ENCODE measurements at places on chromosomes 12 and 14.

DNA sequence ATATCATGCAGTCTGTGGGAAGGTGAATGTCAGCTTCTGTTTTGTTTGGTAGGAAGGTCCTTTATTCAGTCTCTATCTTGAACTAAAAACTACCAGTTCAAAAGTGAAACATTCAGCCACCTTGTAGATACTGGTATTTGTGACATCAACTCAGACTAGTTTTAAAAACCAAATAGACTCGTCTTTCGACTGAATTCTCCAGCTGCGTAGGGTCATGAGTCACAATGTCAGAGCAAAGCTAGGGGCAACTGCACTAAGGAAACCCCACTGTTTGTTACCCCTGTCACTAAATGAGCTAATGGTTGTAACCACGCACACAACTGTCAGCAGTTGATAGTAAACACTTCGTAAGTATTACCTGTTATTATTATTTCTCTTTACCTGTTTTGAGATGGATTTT lies 144.6 kb downstream of the PRIMA1 start:
- no peak for DNase-seq

DNA sequence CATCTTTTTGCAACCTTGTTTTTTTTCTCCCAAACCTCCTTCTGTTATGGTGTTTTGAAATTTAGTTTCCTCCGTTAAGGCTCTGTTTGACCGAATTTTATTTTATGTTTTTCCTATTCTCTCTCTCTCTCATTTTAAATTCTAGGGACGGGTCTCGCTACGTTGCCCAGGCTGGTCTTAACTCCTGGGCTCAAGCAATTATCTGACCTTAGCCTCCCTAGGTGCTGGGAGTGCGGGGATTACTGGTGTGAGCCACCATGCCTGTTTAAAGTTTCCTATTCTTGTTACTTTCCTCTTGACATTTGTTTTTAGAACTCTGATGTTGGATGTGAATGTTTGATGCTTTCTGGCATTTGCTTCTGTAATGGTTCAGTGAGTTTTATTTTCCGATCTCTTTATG lies 1.0 kb downstream of the ZC3H14 start:
- no peak for DNase-seq

GRCh38 chr14:30132196-30132595 lies 204.5 kb upstream of the PRKD1 start:
- DNase-seq = no peak

GRCh38 chr12:76633415-76633814 lies 73.8 kb upstream of the OSBPL8 start:
- DNase-seq = no peak

DNA sequence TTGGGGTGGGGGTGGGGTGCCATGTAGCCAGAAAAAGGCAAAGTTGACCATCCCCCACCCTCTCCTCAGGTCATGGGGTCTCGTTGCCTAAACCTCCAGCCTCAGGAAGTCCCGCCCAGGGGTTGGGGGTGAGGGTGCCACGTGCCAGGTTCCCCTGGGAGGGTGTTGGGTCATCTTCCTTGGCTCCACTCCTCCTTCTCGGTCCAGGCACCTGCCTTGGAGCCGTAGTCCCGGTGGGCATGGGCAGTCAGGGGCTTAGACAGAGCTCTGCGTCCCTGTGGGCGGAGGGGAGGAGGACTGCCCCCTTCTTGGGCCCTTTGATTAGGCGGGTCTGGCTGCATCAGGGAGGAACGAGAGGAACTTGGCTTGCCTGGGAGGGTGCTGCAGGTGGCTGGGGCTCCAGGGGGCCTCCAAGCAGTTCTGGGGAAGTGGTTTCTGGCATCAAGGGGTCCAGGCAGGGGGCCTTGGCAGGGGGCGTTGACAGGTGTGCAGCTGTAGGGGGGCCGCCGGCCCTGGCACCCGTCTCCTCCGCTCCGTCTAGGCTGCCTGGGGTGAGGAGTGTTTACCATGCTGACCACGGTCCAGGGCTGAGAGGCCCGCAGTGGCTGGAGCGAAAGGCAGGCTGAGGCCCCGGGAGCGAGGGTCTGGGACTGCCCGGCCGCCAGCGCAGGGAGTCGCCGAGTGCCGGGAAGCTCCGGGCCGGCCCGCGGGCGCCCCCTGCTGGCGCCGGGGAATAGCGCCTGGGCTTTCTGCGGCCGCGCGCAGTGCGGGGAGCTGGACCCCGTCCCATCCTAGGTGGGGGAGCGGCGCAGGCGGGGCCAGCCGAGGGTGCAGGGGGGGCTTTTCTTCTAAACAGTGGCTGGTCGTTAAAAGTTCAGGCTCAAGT lies 7.9 kb downstream of the SETD1B start:
- peak; percentile 76 for DNase-seq

DNA sequence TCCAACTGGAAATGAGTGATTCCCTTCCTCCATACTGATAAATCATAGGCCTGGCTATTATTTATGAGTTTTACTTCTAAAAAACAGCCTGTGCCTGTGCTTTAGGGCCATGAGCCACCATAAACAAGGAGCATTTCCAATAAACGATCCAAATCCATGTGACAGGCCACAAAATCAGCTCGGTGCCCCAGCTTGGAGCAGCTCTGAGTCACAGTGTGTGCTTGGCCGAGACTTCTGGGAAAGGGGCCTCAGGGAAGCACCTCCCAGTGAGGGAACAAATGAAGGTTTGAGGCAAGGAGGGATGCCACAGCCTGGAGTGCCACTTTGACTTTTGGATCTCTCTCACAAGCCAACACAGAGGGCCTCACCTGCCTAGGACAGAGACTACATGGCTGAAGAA lies 190.4 kb downstream of the NTF3 start:
- no peak for DNase-seq

DNA sequence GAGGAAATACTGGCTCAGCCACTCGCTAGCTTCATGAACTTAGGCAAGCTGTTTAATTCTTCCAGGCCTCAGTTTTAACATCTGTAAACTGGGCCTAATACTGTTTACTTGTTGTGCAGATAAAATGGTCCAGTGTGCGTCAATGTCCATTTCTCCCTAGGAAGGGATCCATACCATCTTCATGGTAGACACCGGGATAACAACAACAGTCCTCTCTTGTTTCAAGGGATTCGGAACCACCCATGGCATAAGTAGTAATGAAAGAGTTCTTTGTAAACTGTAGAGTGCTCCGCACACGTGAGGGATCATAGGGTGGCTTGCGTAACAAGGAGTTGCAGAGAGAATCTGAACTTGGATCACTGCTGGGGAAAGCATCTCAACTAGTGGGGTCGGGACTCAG lies 17.3 kb upstream of the CHGA start:
- DNase-seq = no peak

DNA sequence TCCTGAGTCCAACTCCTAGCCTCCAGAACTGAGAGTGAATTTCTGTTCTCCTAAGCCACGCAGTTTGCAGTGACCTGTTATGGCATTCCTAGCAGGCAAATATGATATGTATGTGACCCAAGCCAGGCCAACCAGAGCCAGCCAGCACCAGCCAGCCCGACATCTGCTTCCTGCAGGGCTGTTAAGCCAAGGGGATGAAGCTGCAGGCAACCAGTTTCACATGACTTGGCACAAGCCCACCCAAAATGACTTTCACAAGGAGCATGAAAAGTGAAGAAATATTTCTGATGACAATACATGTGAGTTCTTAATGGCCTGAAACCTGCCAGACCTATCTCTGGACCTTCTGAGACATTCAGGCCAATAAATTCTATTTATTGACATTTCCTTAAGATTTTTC lies 68.1 kb downstream of the ITPK1 start:
- no peak for DNase-seq

Measured in neural crest cell (in vitro differentiated cells).